ENCODE measurements at places on chromosomes 6 and 20.

GRCh38 chr20:32395066-32395465 lies 36.9 kb downstream of the ASXL1 start:
- DNase-seq = no peak

- DNase-seq = no peak
Observed at GRCh38 chr20:3032624-3033023, 10.8 kb upstream of the GNRH2 start.

DNA sequence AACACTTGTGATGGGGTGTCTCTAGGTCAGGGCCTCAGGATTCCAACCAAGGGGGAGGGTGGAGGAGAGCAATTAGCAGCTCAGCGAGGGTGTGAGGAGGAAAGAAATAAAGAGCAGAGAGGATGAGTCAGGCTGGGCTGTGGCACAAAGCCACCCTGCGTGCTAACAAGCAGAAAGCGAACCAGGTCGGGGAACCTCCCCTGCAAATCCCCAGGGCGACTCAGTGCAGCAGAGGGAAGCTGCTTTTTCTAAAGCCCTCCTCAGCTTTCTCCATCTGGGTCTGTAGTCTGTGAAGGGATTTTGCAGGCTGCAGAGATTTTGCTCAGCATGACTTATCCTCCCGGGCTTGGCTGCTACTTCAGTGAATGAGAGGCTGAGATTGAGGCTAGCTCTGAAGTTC lies 6.6 kb upstream of the SPO11 start:
- DNase-seq = no peak

DNA sequence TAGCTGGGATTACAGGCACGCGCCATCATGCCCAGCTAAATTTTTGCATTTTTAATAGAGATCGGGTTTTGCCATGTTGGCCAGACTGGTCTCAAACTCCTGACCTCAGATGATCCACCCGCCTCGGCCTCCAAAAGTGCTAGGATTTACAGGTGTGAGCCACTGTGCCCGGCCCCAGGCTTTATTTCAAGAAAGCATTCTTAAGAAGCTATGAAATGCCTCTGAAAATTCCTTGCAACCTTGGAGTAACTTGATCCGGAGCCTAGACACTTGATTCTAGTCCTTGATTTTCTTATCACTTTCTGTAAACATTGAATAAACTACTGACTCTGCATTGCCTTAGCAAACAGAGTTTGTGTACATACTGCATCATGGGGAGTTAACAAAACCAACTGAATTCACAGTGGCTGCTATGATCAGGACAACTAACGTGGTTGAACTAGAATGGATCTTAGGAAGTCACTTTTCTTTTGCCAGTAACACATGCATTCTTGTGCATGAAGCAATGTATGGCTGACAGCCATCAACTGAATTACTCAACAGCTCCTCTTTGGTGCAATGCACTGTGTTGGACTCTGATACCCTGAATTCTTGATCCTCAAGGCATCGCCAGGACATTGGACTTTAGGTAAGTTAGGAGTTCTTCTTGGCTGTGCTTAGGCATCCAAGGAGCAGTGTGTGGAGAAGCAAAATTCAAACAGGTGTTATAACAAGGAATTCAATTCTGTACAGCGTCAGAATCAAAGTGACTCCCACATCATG lies 102.8 kb upstream of the TMEM170B start:
- no peak for DNase-seq
